NCI-H1436 treated with DMSO at 0.1 percent for 48 hours (cell line): ENCODE measurements at places on chromosomes 4 and X.

- no peak for DNase-seq
Measured at GRCh38 chrX:32448320-32448719, 763.0 kb downstream of the DMD start.

GRCh38 chr4:825063-825970 lies 612 bp downstream of the CPLX1 start:
- DNase-seq, result no peak

GRCh38 chr4:145048817-145049216 lies 49.2 kb downstream of the ANAPC10 start:
- DNase-seq, result no peak

DNA sequence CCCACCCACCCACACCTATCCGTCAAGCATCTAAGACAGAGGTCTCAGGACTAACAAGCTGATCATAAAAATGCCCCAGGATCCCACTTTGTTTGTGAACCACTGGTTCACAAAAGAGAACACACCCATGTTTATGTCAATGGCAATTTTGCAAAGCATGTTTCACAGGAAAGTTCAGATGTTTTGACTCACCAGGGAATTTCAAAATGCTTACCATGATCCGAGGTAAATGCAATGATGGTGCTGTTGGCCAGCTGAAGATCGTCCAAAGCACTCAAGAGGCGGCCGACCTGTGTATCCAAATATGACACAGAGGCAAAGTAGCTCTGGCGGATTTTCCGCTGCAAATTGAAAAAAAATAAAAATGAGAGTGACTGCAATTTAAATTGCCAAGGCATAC lies 15.0 kb downstream of the IDS start:
- DNase-seq, result no peak

GRCh38 chrX:38166478-38167083 lies 54.1 kb downstream of the SRPX start:
- DNase-seq, result no peak

DNA sequence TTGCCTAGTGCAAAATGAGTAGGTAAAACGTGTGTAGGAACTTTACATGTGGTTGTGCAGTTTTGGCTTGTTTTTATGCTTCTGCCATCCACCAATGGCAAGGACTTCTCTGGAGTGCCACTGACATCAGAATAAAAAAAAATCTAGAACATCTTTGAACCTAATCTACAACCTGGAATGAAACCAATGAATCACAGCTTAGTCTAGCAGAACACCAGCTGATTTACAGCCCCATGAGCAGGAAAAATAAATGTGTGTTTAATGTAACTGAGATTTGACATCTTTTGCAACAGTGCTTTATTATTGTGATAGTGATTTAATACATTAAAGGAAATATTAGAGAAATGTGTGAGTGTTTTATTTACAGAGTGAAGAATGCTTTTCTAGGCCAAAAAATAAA lies 995.1 kb downstream of the PCDH7 start:
- DNase-seq, result no peak

DNA sequence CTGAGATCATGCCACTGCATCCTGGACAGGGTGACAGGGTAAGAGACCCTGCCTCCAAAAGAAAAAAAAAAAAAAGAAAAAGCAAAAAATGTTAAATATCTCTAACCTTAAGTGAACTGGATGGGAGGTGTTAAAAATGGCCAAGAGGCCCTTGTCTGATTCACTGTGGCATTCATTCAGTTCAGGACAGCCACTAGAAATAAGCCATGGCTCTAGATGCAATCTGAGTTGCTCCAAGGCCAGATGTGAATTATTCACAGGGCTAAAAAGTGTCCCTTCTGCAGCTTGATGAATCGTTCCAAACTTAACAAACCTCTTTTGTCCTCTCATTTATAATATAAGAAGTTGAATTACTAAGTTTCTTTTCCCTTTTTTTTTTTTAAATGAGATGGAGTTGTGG lies 63.7 kb upstream of the FBXW7 start:
- DNase-seq, result no peak

GRCh38 chr4:101276661-101277060 lies 70.7 kb downstream of the PPP3CA start:
- no peak for DNase-seq

GRCh38 chrX:137547291-137547690 lies 18.6 kb upstream of the ZIC3 start:
- no peak for DNase-seq

DNA sequence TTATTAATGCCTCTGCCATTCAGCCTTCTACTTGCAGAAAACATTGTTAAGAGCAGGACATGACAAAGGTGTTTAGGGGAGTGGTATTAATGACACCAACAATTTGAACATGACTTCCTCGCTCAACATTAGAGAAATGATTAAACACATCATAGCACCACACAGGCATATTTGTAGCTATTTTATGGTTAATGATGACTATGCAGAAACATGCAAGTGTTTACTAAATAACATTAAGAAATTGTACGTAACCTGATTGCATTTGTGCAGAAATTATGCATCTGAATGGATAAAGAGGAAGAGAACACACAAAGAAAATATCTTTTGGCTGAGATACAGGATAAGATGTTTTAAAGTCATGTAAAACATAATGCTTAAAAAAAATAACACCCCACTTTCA lies 323.5 kb downstream of the LDB2 start:
- no peak for DNase-seq

DNA sequence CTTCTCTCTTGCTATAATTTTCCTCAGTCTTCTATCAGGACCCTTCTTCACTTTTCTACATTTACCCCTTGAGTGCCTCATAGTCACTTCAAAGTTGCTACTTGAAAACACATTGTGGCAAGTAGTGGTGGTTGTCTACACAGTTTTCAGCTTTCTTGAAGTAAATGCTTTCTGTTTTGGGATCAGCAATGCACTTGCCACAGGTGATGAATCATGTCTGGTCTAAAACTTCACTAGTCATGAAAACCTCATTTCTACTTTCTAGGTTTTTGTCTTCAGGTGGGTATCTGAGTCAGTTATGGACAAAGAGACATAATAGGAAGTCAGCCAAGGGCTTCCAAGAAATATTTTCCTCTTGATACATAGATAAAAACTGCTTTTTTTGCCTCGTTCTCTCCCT lies 359.2 kb downstream of the CCSER1 start:
- no peak for DNase-seq

GRCh38 chr4:162874748-162875147 lies 291.9 kb downstream of the NAF1 start:
- DNase-seq, result no peak

GRCh38 chrX:43693602-43694406 lies 37.7 kb downstream of the MAOA start:
- DNase-seq, result no peak

GRCh38 chr4:126446917-126447316 lies 1132.2 kb downstream of the FAT4 start:
- DNase-seq, result no peak

- DNase-seq, result no peak
Measured at GRCh38 chr4:53490965-53491622, 100.2 kb downstream of the LNX1 start.

- no peak for DNase-seq
Measured at GRCh38 chr4:127965803-127966175, 583 bp downstream of the ABHD18 start.

DNA sequence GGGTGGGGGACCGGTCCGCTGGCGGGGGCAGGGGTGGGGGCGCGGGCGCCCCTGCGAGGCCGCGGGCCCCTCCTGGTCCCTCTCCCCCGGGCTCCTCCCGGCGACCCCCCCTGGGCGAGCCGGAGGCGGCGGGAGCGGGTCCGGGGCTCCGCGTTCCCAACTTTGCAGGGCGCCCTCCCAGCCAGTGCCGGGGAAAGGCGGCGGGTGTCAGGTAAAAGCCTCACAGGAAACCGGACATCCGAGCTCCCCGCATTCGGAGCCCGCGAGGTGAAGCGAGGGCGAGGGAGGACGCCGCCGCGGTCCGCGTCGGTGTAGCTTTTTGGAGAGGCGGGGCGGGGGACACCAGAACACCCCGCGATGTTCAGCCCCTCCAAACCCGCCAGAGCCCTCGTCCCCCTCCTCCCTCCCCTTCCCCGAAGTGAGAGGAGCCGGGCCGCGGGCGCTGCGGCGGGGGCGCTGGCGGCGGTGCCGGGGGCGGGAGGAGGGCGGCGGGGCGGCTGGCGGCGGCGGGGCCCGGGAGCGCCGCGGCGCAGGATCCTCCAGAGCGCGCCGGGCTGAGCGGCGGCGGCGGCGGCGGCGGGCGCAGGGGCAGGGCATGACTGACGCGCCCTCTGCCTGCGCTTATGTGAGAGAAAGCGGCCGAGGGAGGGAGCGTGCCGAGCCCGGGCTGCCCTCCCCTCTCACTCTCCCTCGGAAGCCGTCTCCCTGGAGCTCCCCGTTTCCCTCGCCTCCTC lies at the start of gene VEGFC:
VEGFC (minus strand) TSS at position 597 of the 734 bp plus-strand sequence. CDS start 611 bp downstream, outside the sequence.
- no peak for DNase-seq

- no peak for DNase-seq
Measured at GRCh38 chr4:1342003-1342402, 5.0 kb upstream of the UVSSA start.

DNA sequence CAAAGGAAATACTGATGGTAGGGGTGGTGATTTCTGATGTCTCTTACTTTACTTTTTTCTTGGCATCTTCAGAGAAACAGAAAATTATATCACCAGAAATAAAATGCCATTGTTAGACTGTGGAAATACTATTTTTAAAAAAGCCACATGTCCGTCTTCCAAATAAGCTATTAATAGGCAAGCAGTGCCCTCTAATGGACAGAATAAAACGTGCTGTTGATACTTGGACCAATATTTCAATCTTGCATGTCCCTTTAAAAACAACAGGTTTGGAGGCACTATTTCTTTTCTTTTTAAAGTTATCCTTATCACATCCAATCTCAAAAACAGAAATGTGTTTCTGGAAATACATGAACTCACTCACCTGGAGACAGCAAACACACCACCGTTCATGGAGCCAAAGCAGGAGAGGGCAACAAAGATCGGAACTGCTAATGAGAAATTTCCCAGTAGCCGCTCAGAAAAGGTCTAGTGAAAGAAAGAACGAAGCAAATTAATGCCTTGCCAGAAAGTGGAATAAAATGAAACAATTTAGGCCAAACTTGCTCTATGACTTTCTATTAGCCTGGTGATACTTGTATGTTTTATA lies 59.2 kb downstream of the SLC7A11 start:
- DNase-seq, result no peak

- no peak for DNase-seq
Measured at GRCh38 chr4:121227341-121227792, 63.2 kb upstream of the TNIP3 start.

- no peak for DNase-seq
Measured at GRCh38 chr4:74219240-74219639, 61.3 kb downstream of the MTHFD2L start.

- DNase-seq, result no peak
Measured at GRCh38 chr4:176680668-176681180, 112.0 kb downstream of the VEGFC start.

GRCh38 chr4:27022963-27023362 lies 162.3 kb downstream of the STIM2 start:
- DNase-seq, result no peak

GRCh38 chrX:134172588-134173259 lies 64.3 kb upstream of the CCDC160 start:
- DNase-seq, result no peak

- no peak for DNase-seq
Measured at GRCh38 chr4:92359491-92359890, 55.7 kb downstream of the GRID2 start.

DNA sequence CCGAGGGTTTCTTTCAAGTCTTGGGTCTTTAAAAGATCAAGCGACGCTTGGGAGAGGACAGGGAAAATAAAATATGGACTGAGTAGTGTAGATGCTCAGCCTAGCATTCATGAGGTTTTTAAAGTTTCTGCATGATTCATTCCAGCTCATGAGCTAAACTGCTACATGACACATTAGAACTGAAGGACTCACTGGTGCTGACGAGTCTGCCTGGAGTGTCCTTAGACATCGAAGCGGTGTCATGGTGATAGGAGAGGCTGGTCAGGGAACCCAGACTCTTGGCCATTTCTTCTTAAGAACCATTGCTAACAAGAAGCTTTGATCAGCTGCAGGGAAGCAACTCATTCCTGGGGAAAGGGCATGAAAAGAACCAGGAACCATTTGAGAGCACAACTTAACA lies 158.6 kb downstream of the TRIML1 start:
- DNase-seq, result no peak

DNA sequence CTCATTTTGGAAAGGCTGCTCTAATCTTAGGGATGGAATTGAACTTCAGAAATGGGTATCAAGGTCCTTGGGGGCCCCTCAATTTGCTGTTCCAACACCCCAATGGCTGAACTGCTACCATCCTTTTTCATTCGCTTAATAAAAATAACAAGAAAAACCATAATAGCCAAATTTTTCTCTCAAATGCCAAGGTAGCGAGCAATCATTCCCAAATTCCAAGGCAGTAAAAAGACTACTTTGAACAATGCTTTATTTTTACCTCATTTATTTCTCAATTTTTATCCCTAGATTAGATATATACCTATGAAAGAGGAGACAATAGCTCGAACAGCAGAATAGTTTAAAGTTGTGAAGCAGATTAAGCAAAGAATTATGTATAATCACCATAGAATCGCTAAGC lies 323.4 kb upstream of the SLC7A11 start:
- DNase-seq, result no peak

DNA sequence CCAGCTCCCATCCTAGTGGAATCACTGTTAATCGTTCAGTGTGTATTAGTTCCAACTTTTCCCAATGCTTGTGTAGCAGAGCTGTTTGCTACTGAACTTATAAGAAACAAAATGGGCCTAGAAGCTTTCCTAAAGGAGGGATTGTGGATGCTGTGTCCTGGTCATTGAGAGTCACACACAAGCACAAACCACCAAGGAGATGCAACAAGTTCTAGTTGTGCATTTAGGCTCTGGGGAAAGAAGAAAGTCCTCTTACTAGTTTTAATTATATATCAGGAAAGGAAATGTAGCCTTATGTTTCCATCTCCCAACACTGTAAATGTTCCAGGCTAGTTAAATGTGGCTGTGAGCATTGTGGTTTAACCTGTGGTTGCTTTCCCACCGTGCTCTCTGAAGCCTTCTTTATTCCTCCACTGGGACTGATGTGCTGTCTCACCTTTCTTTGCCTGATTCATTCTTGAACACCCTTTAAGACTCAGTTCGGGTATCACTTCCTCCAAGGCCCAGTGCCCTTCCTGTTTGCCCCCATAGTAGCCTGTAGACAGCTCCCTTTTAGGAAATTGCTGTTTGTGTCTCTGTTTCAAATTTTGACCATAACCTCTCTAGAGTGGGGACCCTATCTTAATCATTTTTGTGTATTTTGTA lies 34.3 kb downstream of the ATP10D start:
- no peak for DNase-seq

DNA sequence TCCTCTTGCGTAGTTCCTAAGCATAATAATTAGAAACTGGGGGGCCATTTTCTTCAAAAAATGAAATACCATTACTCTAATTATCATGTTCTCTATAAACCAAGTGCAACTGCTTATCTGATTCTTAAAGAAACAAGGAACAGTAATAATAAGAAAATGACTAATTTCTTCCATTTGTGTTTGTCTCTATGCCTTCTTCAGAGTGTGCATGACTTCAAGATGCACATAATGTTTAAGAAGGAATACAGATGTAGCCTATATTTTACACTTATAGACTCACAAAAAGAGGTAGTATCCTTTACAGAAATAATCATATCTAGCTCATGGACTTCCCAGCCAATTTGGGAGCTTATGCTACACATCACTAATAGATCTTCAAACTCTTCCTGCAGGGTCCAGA lies 131.7 kb downstream of the CHRNA9 start:
- DNase-seq, result no peak

- DNase-seq, result no peak
Measured at GRCh38 chr4:85515701-85516100, 40.8 kb downstream of the ARHGAP24 start.

- no peak for DNase-seq
Measured at GRCh38 chrX:132367984-132368383, 120.9 kb downstream of the MBNL3 start.
